ENCODE measurements at places on chromosomes 5 and 9.
A peak's percentile ranks its signal among the peaks of the same experiment; 100 is the strongest.

- DNase-seq = no peak
Measured at GRCh38 chr9:88826181-88826580, 165.1 kb upstream of the S1PR3 start.

DNA sequence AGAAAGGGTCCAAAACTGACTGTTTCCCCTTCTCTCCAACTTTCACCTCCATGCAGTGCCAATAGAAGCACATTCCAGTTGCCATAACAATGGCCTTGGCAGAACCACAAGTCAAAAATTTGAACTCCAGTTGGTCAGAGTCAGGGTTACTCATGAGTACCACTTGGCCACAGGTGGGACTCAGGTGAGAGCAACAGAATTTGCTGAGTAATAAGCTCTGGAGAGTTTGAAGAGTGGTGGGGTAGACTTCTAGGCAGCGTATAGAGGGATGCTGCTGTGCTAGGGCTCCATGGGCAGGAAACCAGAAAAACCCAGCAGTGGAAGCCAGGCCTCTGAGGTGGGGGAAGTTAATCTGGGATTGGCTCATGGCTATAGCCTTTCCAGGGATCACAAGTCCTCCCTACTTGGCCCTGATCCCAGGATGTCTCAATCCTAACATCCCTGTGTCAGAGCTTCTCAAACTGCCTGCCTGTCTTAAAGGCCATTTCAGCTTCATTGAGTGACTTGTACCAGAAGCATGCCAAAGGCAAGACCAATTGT lies 30.2 kb downstream of the SNX18 start:
- DNase-seq = no peak

DNA sequence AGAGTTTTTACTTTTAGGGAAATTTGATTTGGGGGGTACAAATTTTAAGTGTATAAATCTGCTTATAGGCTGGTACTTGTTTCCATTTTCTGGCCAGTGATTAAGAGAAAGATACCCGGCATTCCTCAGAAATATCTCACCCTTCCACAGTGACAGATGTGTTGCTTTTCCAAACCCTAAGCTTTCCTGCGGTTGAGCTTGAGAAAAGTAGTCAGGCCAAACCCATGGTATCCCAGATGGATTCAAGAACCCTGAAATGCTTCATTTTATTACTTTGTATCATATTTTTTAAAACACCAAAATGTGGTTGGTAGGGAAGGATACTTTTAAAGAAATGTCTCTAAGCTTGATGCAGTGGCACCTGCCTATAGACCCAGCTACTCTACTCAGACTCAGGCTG lies 23.5 kb downstream of the SPTAN1 start:
- DNase-seq = no peak

- no peak for DNase-seq
Measured at GRCh38 chr9:127776195-127776923, 2.1 kb downstream of the SH2D3C start.

- peak; percentile 45 for DNase-seq
Measured at GRCh38 chr9:84711936-84712335, 42.4 kb downstream of the NTRK2 start.

- DNase-seq = no peak
Measured at GRCh38 chr9:134858051-134858841, 22.4 kb upstream of the FCN2 start.

DNA sequence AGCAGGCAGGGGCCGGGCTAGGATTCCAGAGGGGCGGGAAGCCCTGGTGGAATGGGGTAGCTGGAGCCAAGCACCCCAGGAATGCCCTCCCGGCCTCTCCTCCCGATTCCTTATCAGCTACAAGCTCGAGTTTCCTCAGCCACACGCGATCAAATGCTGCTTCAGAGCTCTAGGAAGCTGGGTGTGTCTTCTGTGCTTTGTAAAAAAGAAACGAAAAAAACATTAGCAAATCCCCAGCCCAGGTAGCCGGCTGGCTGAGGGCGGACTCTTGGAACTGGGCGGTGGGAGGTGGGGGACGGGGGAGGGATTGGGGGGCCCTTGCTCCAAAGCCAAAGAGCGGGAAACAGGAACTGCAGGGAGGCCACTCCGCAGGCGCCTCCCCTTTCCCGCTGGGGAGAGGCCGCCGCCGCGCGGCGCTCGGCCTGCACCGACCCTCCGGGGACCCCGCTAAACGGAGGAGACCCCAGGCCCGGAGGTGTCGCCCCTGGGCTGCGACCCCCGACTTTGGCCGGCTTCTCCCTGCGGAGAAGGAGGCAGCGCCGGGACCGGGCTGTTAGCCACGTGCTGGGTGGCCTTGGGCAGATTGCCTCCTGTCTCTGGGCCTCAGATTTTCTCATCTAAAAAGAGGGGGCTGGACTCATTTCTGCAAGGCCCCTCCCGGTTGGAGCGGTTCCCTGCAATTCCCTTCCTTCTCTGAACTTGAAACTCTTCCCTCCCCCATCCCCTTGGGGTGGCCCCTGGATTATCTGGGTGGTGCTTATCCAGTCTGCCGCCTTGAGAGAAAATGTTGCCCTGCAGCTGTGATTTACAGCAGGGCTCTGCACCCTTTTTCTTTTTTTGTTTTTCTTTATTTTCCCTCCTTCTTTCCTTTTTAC lies 40.9 kb upstream of the FABP6 start:
- DNase-seq = no peak

DNA sequence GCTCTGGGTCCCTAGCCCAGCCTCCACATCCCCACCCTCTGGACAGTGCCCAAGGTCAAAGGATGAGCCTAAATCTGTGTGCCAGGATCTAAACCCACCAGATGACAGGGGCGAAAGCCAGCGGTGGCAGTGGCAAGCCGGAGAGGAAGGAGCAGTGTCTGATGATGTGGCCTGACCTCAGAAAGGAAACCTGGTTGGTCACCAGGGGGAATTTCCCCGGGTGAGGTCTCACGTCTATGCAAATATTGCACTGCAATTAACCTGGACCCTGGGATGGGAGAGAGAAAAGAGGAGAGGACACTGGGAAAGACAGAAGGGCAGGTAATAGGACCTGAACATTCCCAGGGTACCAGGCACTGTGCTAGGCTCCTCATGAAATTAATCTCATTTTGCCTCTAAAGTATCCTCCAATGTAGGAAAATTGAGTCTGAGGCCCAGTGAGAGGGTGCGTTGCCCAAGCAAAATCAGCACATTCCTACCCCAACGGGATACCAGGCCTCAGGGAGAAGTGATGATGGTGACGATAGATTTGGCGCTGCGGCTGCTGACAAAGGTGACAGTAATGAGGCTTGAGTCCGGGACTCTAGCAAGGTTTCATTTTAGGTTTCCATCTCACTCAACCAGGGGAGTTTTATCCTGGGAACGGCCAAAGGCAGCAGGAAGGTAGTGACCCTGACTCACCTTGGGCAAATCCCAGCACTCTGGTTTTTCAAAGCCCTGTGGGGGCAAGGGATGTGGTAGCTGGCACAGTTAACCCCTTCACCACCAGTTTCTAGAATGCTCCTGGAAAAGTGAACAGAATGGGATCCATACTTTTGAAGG lies 13.4 kb upstream of the TNIP1 start:
- no peak for DNase-seq

- no peak for DNase-seq
Measured at GRCh38 chr9:18014556-18014955, 435.7 kb downstream of the SH3GL2 start.

DNA sequence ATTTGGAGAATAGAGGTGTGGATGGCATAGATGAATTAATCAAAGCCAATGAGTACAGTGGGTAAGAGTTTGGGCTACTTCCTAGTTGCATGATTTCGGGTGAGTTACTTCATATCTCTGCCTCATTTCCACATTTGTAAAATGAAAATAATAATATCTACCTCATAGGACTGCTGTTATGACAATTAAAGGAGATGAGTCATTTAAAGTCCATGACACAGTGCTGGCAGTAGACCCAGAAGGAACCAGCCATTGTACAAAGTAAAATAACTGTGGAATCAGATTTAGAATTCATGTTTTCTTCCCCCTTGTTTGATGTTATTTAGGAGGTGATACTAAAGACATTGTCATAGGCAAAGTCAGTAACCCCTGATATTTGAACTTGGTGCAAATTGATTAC lies 139.5 kb upstream of the SLC27A6 start:
- DNase-seq = no peak

DNA sequence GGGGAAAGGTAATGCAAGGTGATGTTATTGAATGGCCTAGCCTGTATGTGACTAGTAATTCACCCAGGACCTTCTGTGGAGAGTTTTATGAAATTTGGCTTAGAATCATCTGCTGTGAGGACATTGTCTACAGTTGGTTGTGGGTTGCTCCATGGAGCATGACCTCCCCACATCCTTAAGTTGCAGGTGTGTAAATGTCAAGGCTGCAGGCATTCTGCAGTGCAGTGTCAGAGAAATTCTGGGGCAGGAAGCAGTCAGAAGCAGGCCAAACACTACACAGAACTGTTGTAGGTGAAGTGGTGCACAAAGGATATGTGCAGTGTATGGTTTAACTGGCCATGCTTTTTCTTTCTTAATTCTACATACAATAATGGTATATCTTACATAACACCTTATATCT lies 588.3 kb downstream of the EBF1 start:
- no peak for DNase-seq

DNA sequence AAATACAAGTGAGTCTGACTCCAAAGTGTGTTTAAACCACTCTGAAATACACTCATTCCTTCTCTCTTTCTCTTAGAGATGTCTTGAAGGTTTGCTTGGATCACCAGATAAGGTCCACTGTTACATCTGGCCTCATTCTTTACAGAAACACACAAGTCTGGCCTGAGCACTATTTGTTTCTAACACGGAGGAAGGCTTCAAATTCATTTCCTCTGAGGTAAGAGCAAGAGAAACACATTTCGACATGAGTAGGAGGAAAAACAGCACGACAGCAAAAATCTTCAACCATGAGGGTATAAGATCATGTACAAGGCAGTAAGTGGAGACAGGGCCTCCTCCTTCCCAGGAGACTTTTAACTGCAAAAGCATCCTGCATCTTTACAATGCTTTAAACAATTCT lies 8.0 kb downstream of the SIL1 start:
- no peak for DNase-seq

GRCh38 chr5:137375741-137376526 lies 123.2 kb downstream of the SPOCK1 start:
- peak; percentile 45 for DNase-seq

GRCh38 chr5:77210964-77211690 lies 647 bp downstream of the PDE8B start:
- no peak for DNase-seq

DNA sequence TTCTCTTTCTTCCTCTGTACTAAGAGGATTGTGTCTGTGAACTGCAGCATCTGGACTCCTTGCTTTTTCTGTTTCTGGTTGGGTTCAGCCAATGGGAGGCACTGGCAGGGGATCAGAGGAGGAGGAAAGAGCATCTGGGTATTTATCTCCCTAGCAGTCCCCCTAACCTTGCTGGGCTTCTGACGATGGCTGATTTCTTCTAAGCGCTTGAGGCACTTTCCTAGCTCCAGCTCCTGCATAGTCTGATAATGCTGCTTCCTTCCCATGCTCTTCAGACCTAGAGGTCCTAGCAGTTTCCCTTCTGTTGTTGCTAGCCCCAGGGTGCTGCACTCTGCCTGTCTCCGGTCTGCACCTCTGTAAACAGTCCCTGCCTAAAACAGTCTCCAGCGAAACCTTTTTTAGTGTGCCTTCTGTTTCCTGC lies 225.1 kb downstream of the PDZD2 start:
- no peak for DNase-seq

DNA sequence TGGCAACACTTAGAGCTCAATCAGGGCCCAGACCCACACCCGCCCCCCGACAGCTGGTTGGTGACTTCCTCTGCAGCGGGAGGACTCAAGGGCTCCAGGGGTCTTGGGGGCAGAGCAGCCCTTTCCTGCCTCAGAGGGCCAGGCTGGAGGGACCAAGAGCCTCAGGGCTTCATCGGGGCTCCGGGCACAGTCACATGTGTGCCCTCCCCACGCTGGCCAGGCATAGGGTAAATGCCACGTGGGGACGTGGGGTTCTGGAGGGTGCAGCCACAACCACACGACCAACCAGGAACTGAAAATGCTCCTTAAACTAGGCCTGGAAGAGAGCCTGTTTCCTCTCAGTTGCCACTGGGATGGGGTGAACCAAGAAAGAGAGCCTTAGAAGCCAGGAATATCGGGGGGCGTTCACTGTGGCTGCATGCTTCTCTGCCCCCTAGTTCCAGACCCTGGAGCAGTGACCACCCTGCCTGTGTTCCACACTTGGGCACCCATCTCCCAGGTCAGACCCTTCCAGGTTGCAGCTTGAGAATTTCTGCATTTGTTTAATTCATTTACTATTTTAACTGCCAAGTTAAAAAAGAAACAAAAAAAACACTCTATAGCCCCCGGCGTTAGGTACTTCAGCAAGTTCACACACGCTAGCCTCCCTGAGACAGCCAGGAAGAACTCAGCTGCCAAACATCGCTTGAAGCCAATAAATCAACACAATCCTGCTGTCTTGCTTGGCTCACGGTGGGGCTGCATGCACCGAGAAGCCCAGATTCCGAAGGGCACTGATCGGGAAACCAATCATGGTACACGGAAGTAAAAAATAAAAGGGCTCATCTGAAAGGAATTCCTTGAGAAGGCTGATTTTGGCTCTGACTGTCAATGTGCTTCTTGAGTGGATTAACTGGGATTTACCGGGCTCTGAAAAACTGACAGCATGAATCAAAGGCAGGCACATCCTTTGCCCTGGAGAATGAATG lies 56.1 kb upstream of the PHYKPL start:
- DNase-seq = no peak

- DNase-seq = peak; percentile 55
Measured at GRCh38 chr9:126690431-126691051, 76.8 kb downstream of the LMX1B start.

All from SHP77 (cell line).